Liver (tissue), 10 donors: ENCODE measurements at places on chromosomes 6 and 20. TPM values are rescaled to one million over a fixed set of nuclear protein-coding genes. Genes with fewer than 3 reads are reported as not detected.

The CTAGE9 gene
- polyA plus RNA-seq: not detected

The MYCT1 gene
- polyA plus RNA-seq: 3.6 TPM

The IP6K3 gene
- polyA plus RNA-seq: 1.5 TPM

The PHACTR2 gene
- polyA plus RNA-seq: 14.9 TPM

The CDH4 gene
- not detected for polyA plus RNA-seq

The SRC gene
- polyA plus RNA-seq: 3.7 TPM

The OTOR gene
- polyA plus RNA-seq: not detected

The MED23 gene
- polyA plus RNA-seq: 9.6 TPM

The TSBP1 gene
- not detected for polyA plus RNA-seq

The RAB23 gene
- polyA plus RNA-seq: 0.60 TPM

The PI16 gene
- polyA plus RNA-seq: 0.12 TPM

The NPBWR2 gene
- polyA plus RNA-seq: not detected

The OPRL1 gene
- 0.04 TPM for polyA plus RNA-seq

The GMPR gene
- polyA plus RNA-seq: 5.6 TPM

The ADGRF1 gene
- polyA plus RNA-seq: not detected

The ZNF831 gene
- polyA plus RNA-seq: 0.06 TPM

The SMLR1 gene
- 20.8 TPM for polyA plus RNA-seq

The RAB44 gene
- not detected for polyA plus RNA-seq

The PRIM2 gene
- polyA plus RNA-seq: 1.8 TPM

The SSTR4 gene
- polyA plus RNA-seq: not detected

The BTNL2 gene
- polyA plus RNA-seq: not detected

The JPH2 gene
- polyA plus RNA-seq: not detected

The ISM1 gene
- polyA plus RNA-seq: 1.2 TPM

The ABHD16B gene
- polyA plus RNA-seq: not detected

The MUC21 gene
- 0.02 TPM for polyA plus RNA-seq

The LRFN2 gene
- polyA plus RNA-seq: 0.01 TPM

The CYP39A1 gene
- 12.0 TPM for polyA plus RNA-seq

The C6orf58 gene
- not detected for polyA plus RNA-seq

The KCNK17 gene
- polyA plus RNA-seq: 0.63 TPM

The CENPB gene
- 4.5 TPM for polyA plus RNA-seq

The GJE1 gene
- not detected for polyA plus RNA-seq

The ARMH2 gene
- polyA plus RNA-seq: not detected

The KIF16B gene
- polyA plus RNA-seq: 5.1 TPM

The DST gene
- 30.5 TPM for polyA plus RNA-seq

The GPR63 gene
- not detected for polyA plus RNA-seq

The PNPLA1 gene
- polyA plus RNA-seq: not detected

The TRAPPC3L gene
- 0.14 TPM for polyA plus RNA-seq

The CCDC170 gene
- polyA plus RNA-seq: 0.38 TPM

The OOEP gene
- polyA plus RNA-seq: 0.22 TPM

The RNF5 gene
- polyA plus RNA-seq: 85.9 TPM

The CFB gene
- 3,136 TPM for polyA plus RNA-seq

The ERGIC3 gene
- polyA plus RNA-seq: 115 TPM

The TGM3 gene
- 0.28 TPM for polyA plus RNA-seq

The HAO1 gene
- polyA plus RNA-seq: 160 TPM

The HLA-DRA gene
- polyA plus RNA-seq: 145 TPM

The HRH3 gene
- polyA plus RNA-seq: not detected

The PPIL6 gene
- polyA plus RNA-seq: 0.27 TPM

The GSTA1 gene
- polyA plus RNA-seq: 131 TPM
